ENCODE measurements at places on chromosomes 6 and 20.
A peak's percentile ranks its signal among the peaks of the same experiment; 100 is the strongest.

DNA sequence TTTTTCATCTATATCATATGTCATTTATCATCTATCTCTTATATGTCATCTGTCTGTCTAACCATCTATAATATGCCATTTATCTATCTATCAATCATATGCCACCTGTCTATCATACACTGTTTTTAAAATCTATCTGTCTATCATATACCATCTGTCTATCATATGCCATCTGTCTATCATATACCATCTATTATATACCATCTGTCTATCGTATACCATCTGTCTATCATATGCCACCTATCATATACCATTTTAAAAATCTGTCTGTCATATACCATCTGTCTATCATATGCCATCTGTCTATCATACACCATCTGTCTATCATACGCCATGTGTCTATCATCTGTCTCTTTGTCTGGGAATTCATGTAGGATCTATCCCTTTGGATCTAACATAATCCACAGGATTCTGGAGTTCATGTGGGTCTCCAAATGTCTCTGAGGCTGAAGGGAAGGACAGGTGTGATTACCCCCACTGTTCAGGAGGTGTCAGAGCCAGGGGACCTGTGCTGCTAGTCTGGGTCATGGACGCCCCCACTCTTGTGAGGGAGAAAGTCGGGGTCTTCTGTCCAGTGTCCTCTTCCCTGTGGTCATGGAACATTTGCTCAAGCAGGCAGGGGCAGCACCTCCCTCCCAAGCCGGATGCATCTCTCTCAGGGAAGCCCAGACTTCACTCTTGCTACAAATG is 36.9 kb upstream of the FRMD1 start:
- no peak for DNase-seq

- DNase-seq: no peak
Observed at GRCh38 chr6:146861029-146861563, 262.3 kb downstream of the ADGB start.

- no peak for DNase-seq
Observed at GRCh38 chr6:107173779-107174178, 58.5 kb upstream of the BEND3 start.

GRCh38 chr20:37902504-37903313 is at the start of gene VSTM2L:
TSS of gene VSTM2L (plus strand) at chr20:37903127. CDS start at chr20:37903351, 224 bp downstream.
- peak; percentile 24 for DNase-seq

- no peak for DNase-seq
Observed at GRCh38 chr6:135286962-135287538, 105.9 kb downstream of the MYB start.

GRCh38 chr6:56864171-56864616 is 90.7 kb upstream of the BEND6 start:
- DNase-seq: no peak

DNA sequence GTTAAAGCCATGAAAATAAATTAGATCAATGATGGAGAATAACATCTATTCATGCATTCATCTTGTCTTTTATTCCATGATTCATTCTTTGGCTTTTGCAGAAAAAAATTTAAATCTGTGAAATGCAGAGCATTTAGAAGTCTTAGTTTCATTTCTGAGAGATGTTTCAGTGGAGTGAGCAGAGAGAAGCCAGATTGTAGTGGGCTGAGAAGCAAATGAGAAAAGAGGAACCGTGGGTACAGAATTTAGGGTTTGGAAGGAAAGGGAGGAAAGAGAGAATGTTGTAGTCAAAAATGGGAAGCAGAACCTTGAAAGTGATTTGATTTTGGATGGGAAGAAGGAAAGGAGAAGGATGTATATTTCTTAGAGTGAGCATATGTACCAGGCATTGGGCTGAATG is 260.3 kb upstream of the MAN1A1 start:
- no peak for DNase-seq

DNA sequence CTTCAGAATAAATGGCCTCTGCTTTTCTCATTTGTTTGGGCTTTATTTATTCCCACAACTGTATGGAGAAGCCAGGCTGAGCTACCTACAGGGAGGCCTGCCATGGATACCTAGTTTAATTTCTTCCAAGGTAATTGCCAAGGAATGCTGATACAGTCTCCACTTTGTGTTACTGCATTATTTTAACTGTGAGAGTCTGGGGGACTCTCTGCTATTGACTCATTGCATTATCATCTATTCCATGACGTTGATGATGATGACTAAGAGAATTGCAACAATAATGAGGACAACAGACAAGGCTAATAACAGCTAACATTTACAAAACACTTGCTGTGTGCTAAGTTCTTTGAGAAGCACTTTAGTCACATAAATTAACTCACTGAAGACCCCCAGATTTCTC is 88.3 kb upstream of the COL21A1 start:
- DNase-seq: no peak

DNA sequence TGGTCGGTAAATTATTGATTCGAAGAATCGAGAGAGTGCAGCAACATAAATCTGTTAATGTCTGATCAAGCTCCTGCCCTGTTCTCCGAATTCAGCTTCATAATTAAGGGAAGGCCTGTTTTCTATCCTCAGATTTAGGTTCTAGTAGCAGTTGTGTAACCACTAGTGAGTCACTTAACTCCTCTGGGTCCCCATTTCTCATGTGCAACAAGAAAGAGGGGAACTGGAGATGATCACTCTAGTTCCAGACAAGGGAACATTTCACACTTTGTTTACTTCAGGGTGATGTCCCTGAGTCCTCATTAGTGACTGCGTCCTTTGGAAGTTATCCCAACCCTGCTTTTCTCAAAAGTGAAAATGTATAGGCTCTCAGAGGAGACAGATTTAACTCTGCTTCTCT is 68.1 kb upstream of the RNF146 start:
- DNase-seq: no peak

DNA sequence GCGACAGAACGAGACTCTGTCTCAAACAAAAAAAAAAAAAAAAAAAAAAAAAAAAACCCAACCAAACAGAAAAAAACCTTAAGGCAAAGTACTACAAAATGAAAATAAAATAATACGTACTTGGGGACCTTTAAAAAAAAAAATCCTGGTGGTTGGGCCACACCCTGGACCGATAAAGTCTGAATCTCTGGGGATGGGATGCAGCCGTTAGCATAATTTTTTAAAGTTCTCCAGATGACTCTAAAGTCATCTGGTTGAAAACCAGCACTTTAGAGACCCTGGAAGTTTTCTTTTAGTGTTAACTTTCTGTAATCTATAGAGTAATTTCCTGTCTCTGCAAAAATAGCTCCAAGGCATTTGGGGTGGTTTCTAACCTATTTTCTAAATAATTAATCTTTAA is 142.9 kb upstream of the SALL4 start:
- no peak for DNase-seq

DNA sequence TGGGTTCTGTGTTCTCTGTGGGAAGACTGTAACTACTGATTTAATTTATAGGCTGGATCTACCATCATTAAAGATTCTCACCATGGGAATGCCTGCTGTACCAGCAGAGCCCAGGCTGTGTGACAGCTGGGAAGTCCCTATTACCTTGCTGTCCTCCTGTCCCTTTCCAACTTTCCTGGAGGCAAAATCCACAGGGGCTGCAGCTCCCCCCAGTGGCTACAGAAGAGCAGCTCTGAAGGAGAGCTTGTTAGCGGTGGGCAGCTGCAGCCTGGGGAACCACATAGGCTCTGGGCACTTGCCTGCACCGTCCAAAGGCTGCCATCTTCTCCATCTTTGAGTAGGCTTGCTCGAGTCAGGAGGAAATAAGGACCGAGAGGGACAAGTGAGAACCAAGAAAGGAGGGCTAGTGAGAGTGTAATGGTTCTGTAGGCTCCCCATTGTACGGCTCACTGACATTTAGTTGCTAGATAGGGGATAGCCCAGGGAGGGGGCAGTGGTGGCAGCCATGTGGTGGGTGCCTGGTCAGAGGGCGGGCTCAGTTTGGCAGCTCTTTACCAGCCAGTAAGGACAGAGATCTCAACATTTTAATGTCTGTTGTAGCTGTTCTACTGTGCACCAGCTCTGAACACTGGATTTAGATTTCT is 155.1 kb upstream of the MLIP start:
- DNase-seq: no peak

- DNase-seq: no peak
Observed at GRCh38 chr20:998231-998830, 3.8 kb downstream of the RSPO4 start.

DNA sequence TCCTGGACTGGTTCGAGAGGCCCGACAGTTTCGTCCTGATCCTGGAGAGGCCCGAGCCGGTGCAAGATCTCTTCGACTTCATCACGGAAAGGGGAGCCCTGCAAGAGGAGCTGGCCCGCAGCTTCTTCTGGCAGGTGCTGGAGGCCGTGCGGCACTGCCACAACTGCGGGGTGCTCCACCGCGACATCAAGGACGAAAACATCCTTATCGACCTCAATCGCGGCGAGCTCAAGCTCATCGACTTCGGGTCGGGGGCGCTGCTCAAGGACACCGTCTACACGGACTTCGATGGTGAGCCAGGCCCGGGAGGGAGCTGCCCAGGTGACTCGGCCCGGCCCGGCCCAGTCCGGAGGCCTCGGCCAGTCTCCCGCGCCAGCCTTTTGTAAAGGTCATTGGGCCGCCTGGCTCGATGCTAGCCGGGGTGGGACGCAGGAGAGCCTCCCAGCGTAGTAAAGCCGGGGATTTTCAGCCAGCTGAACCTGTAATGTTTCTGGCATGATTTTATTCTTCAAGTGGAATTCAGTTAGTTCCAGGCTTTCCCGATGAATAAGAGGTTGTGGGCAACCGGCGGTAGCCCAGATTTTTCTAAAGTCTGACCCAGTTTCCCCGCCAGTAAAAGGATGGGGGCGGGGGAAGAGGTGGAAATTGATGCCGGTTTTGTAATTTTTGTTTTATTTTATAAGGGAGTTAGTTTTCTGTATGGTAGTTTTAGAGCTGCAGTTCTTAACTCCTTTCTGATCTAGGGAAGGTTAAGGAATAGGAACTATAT is 1.4 kb downstream of the PIM1 start:
- no peak for DNase-seq

DNA sequence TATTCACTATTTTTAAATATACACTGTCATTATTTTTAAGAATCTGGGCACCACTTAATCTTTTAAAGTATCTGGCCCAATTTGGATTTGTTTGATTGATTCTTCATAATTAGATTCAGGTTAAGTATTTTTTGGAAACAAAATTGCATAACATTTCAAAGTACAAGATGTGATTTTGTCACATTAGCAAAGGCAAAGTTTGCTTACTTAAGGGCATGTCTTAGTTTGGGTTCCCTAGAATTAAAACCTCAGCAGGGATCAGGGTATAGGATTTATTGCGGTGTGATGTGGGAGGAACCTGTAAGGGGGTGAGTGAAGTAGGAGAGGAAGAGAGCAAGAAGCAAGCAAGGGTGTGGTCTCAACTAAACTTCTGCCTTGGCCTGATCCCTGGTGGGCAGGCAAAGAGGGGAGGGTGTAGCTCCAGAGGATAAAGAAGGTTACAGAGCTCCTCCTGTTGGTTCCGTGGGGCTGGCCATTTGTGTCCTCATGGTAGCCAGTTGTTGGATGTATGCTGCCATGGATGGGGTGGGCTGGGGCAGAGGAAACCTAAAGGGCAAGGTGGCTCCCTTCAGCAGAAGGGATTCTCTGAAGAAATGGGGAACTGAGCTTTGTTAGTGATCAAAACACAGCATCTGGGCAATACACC is 668.7 kb upstream of the SLC35B3 start:
- no peak for DNase-seq

- DNase-seq: no peak
Observed at GRCh38 chr6:84836366-84836765, 72.0 kb upstream of the TBX18 start.

GRCh38 chr6:43436577-43437282 is 9.4 kb downstream of the ABCC10 start:
- DNase-seq: no peak

- DNase-seq: no peak
Observed at GRCh38 chr6:1608222-1609040, 1.3 kb upstream of the FOXC1 start.

GRCh38 chr6:23630726-23631635 is 495.0 kb upstream of the NRSN1 start:
- no peak for DNase-seq

DNA sequence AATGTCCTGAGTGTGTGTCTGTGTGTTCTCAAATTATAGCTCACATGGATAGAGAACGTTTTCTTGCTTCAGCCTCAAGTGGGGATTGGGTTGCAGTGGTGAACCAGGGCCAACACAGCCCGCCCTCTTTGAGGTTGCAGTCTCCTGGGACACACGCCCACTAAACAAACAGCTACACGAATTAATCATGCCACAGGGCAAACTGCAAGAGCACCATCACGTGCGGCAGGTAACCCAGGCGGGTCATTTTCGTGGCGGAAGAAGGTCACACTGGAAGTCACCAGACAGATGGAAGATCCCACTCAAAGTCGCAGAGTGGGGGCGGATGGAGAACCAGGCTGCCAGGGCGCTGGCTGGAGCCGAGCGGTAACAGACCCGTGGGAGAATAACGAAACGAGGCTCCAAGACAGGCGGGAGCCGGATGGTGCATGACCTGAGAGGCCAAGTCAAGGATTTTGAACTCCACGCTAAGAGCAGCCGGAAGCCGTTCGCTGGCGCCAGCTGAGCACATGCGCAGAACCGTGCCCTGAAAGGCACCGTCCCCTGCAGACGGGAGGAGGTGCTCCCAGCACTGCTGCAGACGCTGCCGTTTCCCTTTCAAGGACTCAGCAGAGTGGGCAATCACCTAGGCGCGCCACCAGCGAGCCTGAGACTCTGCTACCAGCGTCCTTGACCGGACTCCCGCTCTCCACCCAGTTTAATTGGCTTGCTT is 10.7 kb downstream of the DLL1 start:
- DNase-seq: no peak

- no peak for DNase-seq
Observed at GRCh38 chr6:102387326-102388033, 994.0 kb downstream of the GRIK2 start.

DNA sequence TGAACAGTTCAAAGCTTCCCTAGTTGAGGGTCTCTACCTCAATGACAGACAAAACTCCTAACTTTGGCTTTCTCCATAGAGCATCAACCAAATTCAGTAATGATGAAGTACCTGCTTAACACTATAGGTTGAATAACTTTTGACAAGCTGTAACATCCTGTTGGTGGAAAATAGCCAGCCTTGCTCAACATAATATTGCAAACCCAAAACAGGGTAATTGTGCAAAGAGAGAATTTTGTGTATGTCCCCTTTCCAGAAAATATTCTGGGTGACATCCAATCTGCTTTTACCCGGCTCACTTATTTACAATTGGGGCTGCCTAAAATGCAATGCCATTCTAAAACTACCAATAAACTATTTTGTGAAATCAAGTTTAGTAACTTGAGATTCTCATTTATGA is 72.8 kb downstream of the ATXN1 start:
- DNase-seq: no peak

GRCh38 chr20:3935295-3935955 is 46.2 kb downstream of the PANK2 start:
- DNase-seq: no peak

DNA sequence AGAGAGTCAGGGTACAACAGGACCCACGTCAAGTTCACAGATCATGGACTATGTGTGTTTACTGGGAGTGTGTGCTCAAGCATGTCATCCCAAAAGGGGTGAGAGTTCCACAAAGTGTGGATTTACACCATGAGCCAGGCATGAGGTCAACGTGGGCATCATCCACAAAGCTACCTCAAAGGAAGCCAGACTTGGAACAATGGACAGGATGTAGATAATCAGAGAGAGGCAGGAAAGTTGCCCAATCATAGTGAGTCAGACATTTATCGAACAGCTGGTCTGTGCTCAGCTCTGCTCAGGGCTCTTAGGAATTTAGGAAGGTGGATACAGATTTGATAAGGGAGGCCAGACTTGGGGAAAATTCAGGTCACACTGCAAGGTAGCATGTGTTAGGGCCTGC is 317.2 kb upstream of the CDYL start:
- DNase-seq: no peak

- DNase-seq: no peak
Observed at GRCh38 chr6:49541936-49542335, 8.5 kb upstream of the C6orf141 start.

GRCh38 chr6:1987640-1988039 is 257.8 kb downstream of the GMDS start:
- DNase-seq: no peak

All from GOT3 (cell line).